ENCODE measurements at places on chromosomes 5 and 9. TPM values are rescaled to one million over a fixed set of nuclear protein-coding genes. Genes with fewer than 3 reads are reported as not detected.

TAF1L gene
- total RNA-seq, result not detected

PCDHB13 gene
- 0.06 TPM for total RNA-seq

SLC25A48 gene
- not detected for total RNA-seq

SLC25A2 gene
- total RNA-seq, result 2.0 TPM

SMIM33 gene
- total RNA-seq, result 0.19 TPM

SLC31A1 gene
- total RNA-seq, result 4.2 TPM

HMCN2 gene
- total RNA-seq, result not detected

CAMK2A gene
- not detected for total RNA-seq

PLAC8L1 gene
- 0.60 TPM for total RNA-seq

GTF2H2C gene
- total RNA-seq, result 27.8 TPM

DOLPP1 gene
- total RNA-seq, result 6.0 TPM

ZFP62 gene
- 26.9 TPM for total RNA-seq

IL3 gene
- not detected for total RNA-seq

ACTBL2 gene
- not detected for total RNA-seq

KIAA1958 gene
- 4.7 TPM for total RNA-seq

FOXD4L6 gene
- not detected for total RNA-seq

C8G gene
- 3.7 TPM for total RNA-seq

WNT8A gene
- total RNA-seq, result not detected

FRMD3 gene
- total RNA-seq, result 0.35 TPM

IFNK gene
- total RNA-seq, result not detected
